Activated CD4-positive, alpha-beta T cell treated with anti-CD3 and anti-CD28 coated beads, Interleukin-10, Interleukin-2, amounts not matched to agents 100 ng/mL and 50 ng/mL, durations not matched to agents 16 hours and 8 hours (primary cell): ENCODE measurements at places on chromosomes 11 and 22.

GRCh38 chr22:36870250-36870649 is 9.4 kb downstream of the NCF4 start:
- no peak for DNase-seq

GRCh38 chr11:14892036-14892556 is at the start of gene CYP2R1:
Gene CYP2R1, minus strand, starts transcription at chr11:14892231. Its CDS starts 26 bp downstream, at chr11:14892205.
- DNase-seq: peak; percentile 96

DNA sequence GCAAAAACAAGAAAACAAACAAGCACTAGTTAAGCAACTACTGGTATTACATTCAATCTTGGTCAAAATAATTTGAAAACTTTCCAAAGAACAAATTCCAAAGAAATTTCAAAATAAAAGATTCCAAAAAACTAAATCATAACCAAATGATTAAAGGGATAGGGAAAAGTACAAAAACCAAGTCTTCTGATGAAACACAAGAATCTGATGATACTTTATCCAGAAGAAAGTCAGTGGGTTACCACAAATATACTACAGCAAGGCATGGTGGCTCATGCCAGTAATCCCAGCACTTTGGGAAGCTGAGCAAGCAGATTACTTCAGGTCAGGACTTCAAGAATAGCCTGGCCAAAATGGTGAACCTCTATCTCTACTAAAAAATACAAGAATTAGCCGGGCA is 59.1 kb downstream of the NUP98 start:
- no peak for DNase-seq

- peak; percentile 78 for DNase-seq
Observed at GRCh38 chr11:102287964-102288724, 29.1 kb upstream of the BIRC3 start.
